Activated naive CD4-positive, alpha-beta T cell treated with anti-CD3 and anti-CD28 coated beads, Interleukin-2, amount 50 U/mL, for 72 hours (primary cell): ENCODE measurements at places on chromosomes 7 and 10. TPM values are rescaled to one million over a fixed set of nuclear protein-coding genes. Genes with fewer than 3 reads are reported as not detected.

Gene ESYT2
- total RNA-seq: 54.4 TPM

Gene CPED1
- not detected for total RNA-seq

Gene DNAJC9
- 45.9 TPM for total RNA-seq

Gene CHST3
- 0.16 TPM for total RNA-seq

Gene FBXL15
- total RNA-seq: 27.4 TPM

Gene PTN
- total RNA-seq: not detected

Gene OR9A2
- not detected for total RNA-seq

Gene GTF2IRD2
- 6.2 TPM for total RNA-seq

Gene DTX2
- total RNA-seq: 22.3 TPM

Gene CYP3A5
- 0.41 TPM for total RNA-seq

Gene PLEKHS1
- total RNA-seq: not detected

Gene GPR22
- total RNA-seq: not detected

Gene PARG
- total RNA-seq: 33.0 TPM

Gene FFAR4
- total RNA-seq: not detected

Gene PPP1R17
- not detected for total RNA-seq

Gene CASD1
- total RNA-seq: 14.6 TPM

Gene NEURL1
- 0.87 TPM for total RNA-seq

Gene OR6V1
- not detected for total RNA-seq

Gene SVOPL
- total RNA-seq: not detected

Gene GOLGA7B
- total RNA-seq: 0.88 TPM

Gene CPSF4
- 47.5 TPM for total RNA-seq

Gene SORBS1
- 2.8 TPM for total RNA-seq

Gene ADCYAP1R1
- total RNA-seq: not detected

Gene SMURF1
- total RNA-seq: 13.5 TPM

Gene GPER1
- total RNA-seq: not detected

Gene FANK1
- not detected for total RNA-seq

Gene MRPS17
- 25.1 TPM for total RNA-seq

Gene CALHM3
- not detected for total RNA-seq

Gene GAD2
- not detected for total RNA-seq

Gene CDH23
- 11.2 TPM for total RNA-seq

Gene CELF2
- 120 TPM for total RNA-seq
